Activated CD8-positive, alpha-beta memory T cell treated with anti-CD3 and anti-CD28 coated beads for 24 hours (primary cell): ENCODE measurements at places on chromosomes 5 and 9.
A peak's percentile ranks its signal among the peaks of the same experiment; 100 is the strongest.

DNA sequence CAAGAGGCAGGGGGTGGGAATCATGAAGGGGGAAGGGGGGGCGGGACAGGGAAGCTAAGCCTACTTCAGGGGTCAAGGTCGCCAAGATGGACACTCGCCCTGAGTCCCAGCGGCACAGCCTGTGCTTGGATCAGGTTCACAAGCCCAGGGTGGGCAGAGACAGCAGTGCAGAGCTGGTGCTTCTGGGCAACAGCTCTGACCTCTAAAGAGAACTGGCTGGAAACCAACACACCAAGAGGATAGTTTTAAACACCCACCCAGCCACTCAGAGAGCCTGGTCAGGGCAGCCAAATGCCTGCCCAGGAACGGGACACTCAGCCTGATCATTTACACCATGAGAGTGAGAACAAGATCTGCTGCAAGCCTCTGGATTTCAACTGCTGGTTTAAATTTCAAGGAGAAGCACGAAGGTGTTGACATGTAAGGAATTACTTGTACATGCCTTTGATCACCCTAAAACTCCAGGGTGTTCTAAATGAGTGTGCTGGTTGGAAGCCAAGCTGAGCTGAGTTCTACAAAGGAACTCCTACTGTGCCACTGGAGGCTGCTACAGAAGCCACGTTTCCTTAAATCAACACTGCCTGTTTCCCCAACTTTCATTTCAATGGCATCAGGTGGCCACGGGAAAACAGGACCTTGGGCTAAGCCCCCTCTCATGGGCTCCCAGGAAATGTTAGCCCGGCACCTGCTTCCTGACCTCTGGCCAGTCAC lies 91.5 kb downstream of the TTLL11 start:
- DNase-seq: peak; percentile 26

GRCh38 chr5:113213551-113214425 lies 221.0 kb downstream of the TSSK1B start:
- no peak for DNase-seq

DNA sequence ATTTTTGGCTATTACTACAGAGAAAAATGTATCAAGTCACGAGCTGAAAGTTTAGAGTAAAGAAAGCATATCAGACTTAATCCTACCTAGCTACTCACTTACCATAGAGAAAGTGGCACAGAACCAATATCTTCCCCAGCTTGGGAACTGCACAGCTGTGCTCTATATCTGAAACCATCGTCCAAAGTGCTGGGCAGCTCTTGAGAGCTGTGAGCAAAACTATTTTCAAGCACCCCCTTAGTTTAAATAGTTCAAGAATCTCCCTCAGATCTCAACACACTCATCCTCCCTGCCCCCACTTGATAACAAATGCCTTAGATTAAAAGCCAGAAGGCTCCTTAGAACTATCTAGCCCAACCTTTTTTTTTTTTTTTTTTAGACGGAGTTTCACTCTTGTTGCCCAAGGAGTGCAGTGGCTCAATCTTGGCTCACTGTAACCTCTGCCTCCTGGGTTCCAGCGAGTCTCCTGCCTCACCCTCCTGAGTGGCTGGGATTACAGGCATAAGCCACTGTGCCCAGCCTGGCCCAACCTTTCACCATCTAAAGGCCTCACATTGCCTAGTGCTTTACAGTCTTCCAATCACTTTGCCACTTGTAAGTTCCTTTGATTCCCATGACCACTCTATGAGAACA lies 94.2 kb upstream of the APC start:
- no peak for DNase-seq

DNA sequence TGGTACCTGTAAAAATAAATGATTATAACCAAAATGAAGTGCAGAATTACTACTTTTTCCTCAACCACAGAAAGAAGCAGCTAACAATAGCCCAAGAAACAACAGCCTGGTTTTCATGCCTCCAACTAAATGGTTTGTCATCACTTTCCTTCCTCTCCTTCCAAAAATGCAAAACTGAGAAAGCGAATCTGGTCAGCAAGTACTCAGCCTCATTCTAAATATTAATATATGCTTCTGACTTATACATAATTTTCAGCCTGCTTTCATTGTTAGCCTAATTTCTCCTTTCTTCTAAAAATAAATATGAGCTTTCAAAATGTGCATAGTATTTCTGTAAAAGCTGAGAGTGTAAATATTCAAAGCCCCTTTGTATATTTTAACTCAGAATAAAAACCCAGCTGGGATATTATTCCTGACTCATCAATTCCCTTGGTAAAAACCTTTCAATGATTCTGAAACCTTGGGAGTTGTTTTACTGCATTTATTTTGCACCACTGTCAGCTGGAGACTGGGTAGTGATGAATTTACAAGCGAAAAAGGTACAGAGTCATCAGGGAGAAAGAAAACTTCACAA lies 21.5 kb downstream of the RXFP3 start:
- DNase-seq: no peak

DNA sequence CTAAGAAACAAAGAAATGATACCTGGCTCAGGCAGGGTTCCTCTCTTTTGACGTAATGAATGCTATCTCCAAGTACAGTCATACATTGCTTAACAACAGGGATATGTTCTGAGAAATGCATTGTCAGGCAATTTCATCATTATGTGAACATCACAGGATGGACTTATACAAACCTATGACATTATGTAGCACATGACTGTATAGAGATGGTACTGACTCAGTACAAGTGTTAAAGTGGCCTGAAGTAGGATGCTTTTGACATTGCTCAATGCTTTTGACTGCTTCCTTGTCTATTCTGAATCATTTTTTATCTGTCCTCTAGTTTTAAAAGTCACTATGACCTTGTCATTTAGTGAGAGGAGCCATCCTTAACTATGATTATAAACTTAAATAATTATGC lies 147.6 kb downstream of the NR2F1-AS1 start:
- DNase-seq: no peak

GRCh38 chr5:175680463-175680862 lies 22.6 kb downstream of the HRH2 start:
- DNase-seq: no peak

DNA sequence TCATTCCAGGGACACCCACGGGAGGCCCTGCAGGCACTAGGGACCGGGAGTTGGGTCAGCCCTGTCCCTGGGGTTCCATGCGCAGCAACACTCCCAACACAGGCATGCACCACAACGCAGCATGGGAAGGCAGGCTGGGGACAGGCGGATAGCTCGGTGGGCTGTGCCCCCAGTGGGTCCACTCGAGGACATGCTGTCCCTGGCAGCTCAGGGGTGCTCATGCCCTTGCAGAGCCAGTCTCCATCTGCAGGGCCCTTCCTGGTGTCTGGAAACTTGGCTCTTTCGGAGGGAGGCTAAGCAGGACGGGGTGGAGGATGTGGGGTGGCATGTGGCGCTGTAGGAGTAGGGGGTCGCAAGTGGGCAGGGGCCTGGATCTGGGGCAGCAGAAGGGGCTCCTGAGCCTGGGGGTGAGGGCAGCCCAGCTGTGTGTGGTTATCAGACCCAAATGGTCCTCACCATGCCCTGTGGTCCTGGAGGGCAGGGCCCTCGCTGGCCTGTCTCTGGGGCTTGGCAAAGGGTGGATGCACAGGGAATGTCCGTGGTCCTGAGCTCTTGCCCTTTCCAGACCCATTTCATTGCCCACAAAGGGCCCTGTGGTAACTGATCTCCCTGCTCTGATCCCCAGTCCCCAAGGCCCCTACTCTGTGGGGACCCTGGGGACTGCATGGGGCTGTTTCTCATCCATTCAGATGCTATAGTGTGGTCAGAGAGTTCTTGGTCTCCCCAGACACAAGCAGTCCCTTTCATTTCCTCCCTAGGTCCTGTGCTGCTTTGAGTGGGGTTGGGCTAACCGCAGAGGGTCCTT lies 90.3 kb upstream of the PHYKPL start:
- no peak for DNase-seq

DNA sequence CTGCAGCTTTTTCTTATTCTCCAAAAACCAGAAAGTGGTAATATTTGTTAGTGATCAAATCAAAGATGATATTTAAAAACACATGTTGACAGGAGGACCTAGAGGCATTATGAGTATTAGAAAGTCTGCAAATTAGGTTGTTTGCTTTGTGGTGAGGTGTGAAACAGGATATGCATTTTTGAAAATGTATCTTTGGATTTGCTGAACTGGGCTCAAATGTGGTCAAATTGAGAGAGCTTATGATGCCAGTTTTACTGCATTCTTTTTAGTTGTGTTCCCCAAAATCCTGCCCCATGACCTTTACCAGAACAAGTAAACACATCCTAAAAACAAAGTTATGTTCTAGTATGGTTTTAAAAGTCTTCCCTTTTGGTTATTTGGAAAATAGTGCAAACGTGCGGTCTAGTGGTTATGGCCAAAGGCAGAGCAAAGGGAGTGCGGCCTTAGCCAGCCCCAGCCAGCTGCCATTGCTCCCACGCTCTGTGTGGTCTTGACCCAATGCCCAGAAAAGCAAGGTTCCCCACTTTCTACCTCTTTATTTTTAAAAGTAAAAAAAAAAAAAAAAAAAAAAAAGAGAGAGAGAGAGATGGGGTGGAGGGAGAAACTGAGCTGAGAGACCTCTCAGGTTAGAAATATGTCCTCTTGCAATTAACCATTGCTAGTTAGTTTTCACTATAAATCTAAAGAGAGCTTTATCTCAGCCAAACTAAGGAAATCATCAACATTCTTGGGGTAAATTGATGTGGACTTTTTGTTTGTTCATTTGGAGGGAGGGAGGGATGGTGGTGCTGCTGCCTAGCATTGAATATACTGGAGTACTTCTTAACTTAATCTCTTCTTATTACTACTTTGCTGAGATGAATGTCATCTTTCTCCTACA lies 176.6 kb downstream of the ARHGAP26 start:
- DNase-seq: no peak

DNA sequence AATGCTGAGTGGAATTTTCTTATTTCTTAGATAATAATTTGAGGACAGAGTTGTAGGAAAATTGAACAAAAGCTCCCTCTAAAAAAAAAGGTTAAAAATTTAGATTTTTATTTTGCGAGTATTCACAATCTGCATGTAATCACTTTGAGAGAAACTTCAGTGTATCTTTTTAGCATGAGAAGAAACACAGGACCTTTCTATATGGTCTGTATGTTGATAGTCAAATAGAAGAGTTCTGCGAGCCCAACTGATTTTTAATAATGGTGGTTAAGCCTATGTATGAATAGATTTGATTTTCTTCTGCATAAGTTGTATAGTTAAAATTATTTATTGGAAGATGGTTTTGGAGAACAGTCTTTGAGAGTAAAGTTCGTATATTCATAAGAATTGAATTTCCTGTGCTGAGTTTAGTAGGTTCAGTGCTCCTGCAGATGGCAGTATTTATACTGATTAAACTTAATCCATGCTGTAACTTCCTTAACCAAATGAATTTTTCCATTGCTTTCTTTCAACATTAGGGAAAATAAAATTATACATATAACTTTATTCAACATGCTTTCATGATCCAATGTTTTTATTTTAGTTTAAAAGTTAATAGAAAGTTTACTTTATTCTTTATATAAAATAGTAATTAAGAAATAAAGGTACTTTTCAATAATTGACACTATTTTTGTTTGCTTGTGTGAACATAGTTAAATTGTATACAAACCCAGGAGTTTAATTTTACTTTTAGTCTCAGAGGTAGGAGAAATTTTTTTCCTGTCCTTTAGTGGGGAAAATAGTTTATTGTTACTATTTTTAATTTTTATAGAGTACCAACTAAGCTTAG lies 19.6 kb downstream of the TCERG1 start:
- DNase-seq: no peak
